ENCODE measurements at places on chromosomes 11 and 22.

- no peak for DNase-seq
These were observed 59.4 kb downstream of the PPFIBP2 start for GRCh38 chr11:7573193-7573557.

GRCh38 chr11:130428316-130429119, at the start of gene ADAMTS8:
Gene ADAMTS8 (minus strand): TSS chr11:130428609. CDS start chr11:130428286, 323 bp downstream.
- DNase-seq: no peak

DNA sequence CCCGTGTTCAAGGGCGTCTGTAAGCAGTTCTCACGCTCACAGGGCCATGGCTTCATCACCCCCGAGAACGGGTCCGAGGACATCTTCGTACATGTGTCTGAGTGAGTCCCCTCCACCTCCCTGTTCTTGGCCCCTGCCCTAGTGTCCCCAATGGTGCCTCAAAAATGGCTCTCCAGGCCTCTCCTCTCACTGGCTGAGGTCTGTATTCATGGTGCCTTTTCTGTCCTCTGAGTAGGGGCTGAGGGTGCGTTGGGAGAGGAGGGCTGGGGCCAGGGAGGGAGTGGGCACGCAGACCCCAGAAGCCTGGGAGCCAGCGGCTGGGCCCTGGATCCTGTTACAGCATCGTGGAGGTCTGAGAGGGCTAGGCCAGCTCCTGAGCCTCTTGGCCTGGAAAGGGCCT, 12.9 kb downstream of the CSDC2 start:
- no peak for DNase-seq

DNA sequence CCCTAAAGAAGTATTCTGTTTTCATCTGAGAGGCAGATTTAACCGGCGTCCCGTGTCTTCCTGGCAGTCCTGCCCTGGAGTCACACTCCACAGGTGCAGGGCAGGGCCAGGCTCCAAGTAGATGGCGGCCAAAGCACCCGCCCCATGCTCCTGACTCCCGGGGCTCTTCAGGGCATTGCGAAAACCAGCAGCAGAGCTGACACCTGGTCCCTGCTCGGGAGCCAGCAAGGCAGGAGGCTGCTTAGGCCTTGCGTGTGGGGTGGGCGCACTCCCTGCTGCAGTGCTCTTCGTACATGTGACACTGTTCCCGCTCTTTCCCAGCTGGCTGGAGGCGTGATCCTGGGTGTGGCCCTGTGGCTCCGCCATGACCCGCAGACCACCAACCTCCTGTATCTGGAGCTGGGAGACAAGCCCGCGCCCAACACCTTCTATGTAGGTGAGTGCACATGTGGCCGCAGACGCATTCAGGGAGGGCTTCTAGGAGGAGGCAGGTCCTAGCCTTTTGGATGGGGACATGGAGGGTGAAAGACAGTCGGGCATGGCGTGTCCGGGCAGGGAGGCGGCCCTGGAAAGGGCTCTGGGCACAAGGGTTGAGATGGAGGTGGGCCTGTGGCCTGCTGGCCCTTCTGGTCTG, 10.3 kb upstream of the TSSC4 start:
- DNase-seq: no peak

DNA sequence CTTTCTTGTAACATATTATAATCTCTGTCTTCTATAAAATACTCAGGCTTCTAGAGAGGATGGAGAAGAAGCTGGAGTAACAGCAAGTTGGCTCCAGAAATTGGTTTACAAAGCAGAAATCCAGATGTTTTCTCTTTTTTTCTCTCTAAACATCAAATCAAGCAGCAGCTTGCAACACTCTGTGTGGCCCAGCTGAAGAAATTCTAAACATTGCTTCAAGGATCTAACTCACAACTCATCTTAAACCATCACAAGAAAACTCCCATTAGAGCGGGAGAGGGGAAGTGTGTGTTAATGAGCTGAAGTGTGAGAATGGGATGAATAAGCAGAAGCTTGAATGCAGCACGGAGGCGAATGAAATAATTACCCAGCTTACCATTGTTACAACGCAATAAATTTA, 146.5 kb downstream of the OPCML start:
- DNase-seq: no peak

DNA sequence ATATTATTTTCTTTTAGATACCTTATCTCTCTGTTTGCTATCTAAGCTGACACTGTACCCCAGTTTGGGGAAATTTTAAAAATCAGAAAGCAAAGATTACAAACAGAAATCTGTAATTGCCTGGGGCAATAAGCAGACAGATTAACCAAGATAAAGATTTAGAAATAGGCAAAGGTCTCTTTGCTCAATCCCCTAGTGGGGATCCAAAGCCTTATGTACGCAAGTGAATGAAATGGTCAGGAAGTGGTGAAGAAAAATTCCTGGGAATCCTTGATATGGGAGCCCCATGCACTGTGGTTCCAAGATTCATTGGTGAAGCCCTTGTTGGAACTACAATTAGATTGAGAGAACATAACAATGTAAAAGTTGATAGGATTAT, 139.5 kb upstream of the GUCY1A2 start:
- no peak for DNase-seq

- peak; percentile 23 for DNase-seq
These were observed 600 bp downstream of the FCHSD2 start for GRCh38 chr11:73141309-73142127.

DNA sequence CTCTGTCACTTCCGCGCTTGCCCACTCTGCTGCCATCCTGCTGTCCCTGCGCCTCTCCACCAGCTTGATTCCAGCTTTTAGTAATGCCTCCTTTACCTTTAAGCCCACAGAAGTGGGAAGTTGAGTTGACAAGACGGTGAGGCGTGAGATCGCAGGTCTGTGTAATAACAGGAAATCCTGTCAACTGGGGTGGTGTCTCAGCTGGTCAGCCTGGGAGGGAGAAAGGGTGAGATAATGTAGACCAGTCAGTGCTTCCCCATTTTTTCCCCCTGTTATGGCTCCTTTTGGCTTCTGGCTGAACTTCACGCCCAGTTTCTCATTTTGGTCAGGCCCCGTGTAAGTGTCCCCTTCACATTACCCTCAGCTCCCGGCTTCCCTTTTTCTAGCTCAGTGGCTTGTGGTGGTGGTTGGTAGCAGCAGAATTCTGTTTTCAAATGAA, 98.9 kb downstream of the TRAF6 start:
- DNase-seq: no peak

DNA sequence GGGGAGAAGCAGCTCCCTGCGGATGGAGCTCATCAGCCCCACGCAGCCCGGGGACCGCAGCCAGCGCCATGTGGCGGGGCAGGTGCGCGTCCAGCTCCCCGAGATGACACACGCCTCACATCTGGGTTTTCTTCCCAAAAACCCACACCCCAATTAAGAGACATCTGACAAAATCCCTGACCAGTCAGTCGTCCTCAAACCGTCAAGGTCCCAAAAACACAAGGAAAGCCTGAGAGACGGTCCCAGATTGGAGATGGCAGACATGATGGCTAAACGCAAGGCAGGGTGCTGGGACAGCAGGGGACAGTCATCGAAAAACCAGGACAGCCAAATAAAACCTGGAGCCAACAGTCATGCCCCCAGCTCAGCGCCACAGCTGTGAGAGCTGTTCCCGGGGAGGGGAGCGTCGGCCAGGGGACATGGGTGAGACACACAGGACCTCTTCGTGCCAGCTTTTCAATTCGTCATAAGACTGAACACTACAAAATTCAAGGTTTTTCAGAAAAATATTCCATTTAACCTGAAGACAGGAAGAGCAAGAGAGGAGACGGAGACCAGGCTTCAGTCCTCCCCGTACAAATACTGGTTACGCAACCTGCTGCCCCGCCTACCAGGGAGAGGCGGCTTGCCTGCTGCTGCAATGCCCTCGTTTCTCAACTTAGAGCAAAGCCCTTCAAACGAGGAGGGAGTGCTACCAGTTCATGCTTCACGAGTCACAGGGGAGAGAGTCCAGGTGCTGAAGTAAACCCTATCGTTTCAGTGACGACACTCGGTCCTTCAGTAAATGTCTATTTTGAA, 10.5 kb downstream of the TOLLIP start:
- DNase-seq: no peak

GRCh38 chr11:17599460-17599925, 52.4 kb downstream of the OTOG start:
- DNase-seq: no peak

DNA sequence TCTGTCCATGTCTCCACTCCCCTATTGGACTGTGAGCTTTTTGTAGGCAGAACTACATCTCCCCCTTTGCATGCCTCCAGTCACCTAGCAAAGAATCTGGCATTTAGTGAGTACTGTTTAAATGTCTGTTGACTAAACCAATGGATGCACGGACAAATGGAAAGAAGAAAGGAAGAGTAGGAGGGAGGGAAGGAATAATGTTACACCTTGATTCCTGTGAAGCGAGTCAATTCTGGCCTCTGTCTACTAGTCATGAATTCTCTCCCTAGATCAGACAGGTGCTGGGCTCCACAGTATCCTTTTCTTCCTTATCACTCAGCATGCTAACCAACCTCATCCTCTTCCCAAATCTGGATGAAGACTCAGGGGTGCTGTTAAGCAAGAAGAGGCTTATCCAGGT, 33.6 kb downstream of the GALNT18 start:
- no peak for DNase-seq

DNA sequence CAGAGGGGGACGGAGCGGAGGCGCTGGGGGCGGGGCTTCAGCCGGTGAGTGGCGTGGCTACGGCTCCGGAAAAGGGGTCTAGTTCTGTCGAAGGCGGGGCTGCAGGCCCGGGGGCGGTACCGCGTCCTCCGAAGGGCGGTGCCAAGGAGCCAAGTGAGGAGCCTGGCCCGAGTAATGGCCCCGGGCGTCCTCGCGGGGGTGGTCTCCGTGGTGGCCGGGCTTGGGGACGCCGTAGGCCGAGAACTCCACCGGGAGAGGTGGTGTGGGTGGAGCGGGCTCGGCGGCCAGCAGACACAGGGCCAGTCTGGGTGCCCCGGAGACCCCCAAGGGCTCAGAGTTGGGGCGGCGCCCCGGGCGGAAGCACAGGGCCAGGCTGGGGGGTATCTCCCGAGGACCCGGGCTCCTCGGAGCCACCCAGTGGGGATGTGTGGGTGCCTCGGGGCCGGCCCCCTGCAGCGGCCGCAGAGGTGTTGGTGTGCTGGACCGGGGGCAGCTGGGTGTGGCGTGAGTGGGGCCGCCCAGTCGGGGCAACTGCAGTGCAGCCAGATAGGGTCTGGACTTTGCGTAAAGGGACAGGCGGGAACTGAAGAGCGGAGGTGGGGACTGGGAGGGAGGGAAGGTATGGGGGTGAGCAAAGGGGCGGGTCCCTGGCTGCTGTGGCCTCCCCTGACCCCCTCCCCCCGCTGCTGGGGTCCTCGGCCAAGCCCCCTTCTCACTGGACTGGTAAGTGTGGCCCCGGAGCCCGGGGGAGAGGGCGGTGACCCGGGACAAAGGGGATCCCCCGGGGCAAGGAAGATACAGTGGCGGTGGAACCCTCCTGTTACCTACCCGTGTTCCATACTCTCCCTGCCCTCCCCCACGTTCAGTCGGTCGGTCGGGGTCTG, 838 bp downstream of the FKBP2 start:
- DNase-seq: no peak

DNA sequence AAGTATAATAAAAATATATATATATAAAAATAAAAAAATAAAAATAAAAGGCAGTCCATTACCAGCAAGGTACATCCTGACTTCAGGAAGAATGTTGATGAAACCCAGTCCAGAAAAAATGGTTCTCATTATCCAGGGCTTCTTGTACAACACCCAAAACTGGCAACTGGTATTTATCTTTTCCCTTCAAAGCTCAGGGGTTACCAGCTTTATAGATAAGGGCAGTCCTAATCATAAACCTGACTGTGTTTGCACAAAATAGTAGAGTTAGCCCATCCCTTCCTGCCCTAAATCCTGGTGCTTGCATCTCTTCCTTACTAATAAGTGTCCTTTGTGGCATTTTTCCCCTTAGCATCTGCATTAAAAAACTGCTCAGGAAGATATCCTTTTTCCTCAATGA, 97.5 kb downstream of the CSTPP1 start:
- DNase-seq: no peak

DNA sequence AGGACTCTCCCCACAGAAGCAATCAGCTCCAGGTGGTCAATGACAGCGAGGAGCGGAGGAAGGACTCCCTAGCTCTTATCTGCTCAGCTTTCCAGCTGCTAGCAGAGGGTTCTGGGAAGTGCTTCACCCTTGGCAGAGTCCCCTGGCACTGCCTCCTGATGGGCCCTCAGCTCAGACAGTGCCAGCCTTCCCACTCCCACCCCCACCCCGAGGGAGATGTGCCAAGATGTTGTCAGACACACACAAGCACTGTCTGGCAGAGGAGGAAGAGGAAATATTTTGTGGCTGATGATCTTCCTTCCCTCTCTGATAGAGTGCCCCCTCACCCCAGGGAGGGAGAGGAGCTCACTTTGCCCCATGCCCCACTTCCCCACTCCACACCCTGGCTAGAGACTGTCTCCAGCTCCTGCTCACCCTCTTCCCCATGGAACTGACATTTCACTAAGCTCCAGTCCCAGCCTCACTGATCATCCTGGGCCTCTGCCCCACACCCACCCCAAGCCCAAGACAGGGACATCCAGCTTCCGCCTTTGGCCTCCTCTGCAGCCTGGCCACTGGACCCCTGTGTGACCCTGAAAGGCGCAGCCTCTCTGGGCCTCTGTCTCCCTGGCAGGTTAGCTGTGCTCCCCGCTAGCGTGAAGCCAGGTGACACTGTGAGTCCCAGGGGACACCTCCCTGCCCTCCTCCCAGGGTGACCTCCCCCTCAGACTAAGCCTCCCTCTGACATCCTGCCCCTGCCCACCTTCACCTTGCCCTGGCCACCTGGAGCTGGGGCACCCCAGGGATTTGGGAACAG, 44.5 kb downstream of the SLCO2B1 start:
- no peak for DNase-seq

- DNase-seq: no peak
These were observed 14.4 kb downstream of the ARHGEF12 start for GRCh38 chr11:120350637-120351036.

GRCh38 chr22:25461301-25461700, 103.2 kb upstream of the GRK3 start:
- no peak for DNase-seq

DNA sequence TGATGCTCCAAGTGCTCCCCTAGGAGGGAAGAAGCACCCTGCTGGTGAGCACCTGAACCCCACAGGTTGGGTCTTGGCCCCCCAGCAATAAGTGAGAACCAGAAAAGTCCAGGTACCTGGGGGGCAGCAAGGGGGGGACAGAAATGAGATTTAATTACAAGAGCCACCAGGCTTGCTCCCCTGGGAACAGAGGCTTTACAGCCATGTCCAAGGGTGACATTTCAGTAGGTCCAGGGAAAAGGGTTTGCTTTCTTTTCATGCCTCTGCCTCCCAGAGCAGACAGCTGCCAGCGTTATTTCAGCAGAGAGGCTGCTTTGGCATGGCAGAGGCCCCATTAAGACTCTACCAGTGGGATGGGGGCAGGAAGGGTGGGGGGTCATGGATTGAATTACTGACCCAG, 437.7 kb downstream of the BUD13 start:
- no peak for DNase-seq

GRCh38 chr22:42862045-42862734, 5.1 kb upstream of the ARFGAP3 start:
- no peak for DNase-seq

- DNase-seq: no peak
These were observed 16.6 kb upstream of the MS4A6E start for GRCh38 chr11:60310407-60310998.

GRCh38 chr11:3232956-3233355, 739 bp upstream of the MRGPRE start:
- no peak for DNase-seq

All from stimulated activated CD8-positive, alpha-beta memory T cell treated with anti-CD3 and anti-CD28 coated beads, Interleukin-7, amount 100 ng/mL, for 24 hours (primary cell).